Mesothelial cell of epicardium (in vitro differentiated cells): ENCODE measurements at places on chromosomes 1 and 21.

GRCh38 chr1:206801467-206801866 lies 29.2 kb upstream of the IL10 start:
- no peak for DNase-seq

GRCh38 chr1:93427656-93428055 lies 20.3 kb upstream of the FNBP1L start:
- DNase-seq: no peak

DNA sequence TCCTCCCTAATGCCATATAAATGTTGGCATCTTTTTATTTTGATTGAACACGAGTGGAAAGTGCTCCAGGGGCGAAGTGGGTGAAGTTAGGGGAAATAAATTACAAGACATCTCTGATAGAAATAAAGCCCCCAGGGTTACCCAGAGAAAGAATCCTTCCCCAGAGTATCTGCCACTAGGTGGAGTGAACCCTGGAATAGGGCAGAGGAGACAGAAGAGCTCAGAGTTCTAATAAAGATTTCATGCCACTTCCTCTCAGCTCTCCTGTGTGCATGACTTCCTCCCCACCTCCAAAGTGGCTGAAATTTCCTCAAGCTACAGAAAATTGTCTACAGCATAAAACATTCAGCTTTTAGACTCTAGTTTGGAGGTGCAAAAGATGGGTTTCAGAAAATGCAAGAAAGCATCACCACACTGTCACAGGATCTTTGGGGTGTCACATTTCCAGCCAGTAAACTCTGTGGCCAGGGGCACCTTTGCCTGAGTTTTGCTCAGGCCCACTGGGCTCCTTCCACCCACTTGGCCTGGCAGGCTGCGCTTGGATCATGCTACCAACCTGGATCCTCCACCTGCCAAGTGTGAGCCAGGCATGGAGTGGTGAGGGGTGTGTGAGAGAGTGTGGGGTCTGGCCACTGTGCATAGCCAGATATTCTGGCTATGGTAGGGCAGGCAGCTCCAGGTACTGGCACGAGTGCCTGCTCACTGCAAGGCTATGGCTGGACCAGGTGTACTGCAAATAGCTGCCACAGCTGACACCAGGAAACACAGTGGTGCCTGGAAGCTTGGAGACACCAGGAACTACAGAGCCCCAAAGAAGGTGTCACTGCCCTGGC lies 208.8 kb upstream of the USP25 start:
- DNase-seq: no peak

GRCh38 chr1:67838180-67838910 lies 5.1 kb upstream of the GNG12 start:
- DNase-seq: no peak

DNA sequence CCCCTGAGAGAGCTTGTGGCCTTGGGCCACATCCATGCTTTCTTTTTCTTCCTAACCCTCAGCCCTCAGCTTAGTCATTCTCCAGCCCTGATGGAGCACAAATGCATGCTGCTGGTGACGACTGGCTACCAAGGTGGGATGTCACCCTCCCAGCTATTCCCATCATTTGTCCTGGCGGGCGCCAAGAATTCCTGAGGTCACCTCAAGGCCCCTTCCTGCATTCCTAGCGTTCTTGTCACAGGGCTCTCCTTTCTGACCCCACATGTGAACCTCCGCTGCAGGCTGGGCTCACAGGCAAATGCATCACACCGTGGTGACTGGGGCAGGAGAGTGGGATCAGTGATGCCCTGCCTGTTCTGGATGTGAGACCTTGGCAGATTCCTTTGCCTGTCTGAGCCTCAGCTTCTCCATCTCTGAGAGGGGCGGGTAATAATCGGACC lies 53.4 kb upstream of the IFFO2 start:
- no peak for DNase-seq

DNA sequence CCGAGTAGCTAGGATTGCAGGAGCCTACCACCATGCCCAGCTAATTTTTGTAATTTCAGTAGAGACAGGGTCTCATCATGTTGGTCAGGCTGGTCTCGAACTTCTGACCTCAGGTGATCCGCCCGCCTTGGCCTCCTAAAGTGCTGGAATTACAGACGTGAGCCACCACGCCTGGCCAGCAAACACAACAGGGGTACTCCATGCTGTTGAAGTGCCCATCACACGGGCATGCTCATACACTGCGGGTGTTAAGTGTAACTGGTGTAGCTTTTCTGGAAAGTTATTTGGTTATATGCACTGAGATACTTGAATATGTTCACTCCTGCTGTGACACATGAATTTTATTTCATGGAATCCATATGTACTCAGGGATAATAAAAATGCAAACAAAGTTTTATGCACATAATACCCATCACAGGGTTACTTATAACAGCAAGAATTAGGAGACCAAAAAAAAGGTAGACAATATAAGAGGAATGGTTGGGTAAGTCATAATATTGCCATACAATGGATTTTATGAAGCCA lies 9.2 kb downstream of the SRSF4 start:
- no peak for DNase-seq
